Tibial nerve (tissue), 4 donors: ENCODE measurements at places on chromosomes 4 and X. TPM values are rescaled to one million over a fixed set of nuclear protein-coding genes. Genes with fewer than 3 reads are reported as not detected.

CTAG1A gene
- not detected for total RNA-seq

DUX4 gene
- total RNA-seq: not detected

DMP1 gene
- not detected for total RNA-seq

MAGEB4 gene
- total RNA-seq: not detected

SGCB gene
- 74.3 TPM for total RNA-seq

WDR1 gene
- total RNA-seq: 204 TPM

- DNase-seq: no peak
Measured at GRCh38 chrX:118522230-118522926, 26.8 kb downstream of the DOCK11 start.

DNA sequence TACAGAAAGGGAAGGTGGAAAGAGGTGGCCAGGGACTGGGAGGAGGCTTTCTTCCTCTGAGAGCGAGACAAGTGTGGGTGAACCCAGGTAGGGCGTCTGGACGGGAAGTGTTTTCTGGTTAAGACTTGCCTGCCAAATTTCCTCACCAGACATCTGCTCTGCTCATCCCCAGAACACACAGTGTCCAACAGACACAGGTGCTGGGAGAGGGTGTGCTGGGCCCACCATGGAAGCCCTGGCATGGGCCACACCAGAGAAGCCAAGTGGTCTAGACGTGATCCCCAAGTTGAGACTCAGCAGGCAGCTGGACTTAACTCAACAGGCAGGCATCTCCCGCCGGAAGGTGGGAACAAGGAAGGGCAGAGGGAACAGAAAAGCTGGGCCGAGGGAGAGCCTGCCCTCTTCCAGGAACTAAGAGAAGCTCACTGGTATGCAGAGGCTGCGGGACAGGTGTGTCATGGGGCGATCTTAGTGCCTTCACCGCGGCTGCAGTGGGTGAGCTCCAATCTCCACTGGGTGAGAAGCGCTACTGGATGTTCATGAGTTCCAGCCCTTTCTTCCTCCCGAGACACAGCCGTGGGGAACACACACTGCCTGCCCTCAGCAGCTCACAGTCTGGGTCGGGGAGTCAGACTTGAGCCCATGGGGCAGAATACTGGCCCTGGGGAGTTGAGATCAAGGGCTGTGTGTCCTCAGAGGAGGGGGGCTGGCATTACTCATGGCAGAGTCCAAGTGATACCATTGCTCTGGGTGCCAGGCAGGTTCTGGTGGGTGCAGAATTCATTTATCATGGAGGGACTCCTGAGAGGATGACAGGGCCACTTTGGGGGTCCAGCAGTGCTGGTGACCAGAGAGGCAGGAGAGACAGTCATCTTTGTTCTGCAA is 110.2 kb downstream of the CPZ start:
- DNase-seq: no peak

GRCh38 chr4:173735049-173735448 is 205.0 kb upstream of the HAND2 start:
- no peak for DNase-seq

- DNase-seq: no peak
Measured at GRCh38 chrX:150841456-150842197, 56.8 kb downstream of the CD99L2 start.

GRCh38 chr4:2927016-2927695 is 36.0 kb downstream of the NOP14 start:
- no peak for DNase-seq

DNA sequence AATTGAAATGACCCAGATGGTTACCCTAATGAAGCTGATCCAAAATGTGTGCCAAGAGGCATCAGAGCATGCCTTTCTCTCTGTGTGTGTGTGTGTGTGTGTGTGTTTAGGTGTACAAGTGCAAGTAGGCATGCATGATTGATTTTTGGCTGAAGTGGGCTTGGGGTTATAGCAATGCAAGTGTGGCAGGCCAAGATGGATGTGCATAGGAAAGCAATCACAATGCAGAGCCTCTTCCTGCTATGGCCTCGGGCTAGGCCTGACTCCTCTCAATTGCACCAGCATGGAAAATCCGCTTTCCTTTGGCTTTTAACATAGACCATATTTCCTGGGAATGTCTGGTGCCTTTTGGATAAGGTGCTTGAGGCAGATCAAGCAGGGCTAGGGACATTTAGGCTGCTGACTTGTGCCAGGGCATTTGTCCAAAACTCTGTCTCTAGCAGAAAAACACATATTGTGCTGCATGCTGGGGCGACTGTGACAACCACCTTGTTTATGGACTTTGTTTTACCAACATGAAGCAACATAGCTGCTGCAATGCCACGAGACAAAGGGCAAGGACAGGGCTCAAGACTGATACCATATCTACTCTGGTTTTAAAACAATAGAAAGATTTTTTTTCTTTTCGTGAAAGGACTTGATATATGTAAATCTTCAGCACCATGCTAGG is 395.7 kb downstream of the RAPGEF2 start:
- DNase-seq: no peak

- DNase-seq: no peak
Measured at GRCh38 chr4:7698584-7698983, 241.1 kb downstream of the AFAP1 start.

DNA sequence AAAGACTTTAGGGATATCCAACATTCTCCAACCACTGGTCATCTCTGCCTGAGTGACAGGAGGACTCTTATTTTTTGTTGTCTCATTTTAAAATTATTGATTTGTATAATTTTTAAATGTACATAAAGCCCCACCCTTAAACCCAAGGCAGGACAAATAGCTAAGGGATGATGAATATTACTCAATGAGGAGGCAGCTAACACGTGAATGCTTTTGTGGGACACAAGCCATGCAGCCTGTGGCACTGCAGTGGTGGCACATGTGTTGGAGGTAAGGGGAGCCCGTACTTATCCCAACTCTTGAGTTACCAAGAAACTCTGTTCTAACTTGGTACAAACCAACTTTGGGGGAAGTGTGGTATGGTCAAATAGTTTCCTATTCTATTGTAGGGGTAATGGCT is 19.5 kb downstream of the MID1IP1 start:
- DNase-seq: no peak

- no peak for DNase-seq
Measured at GRCh38 chr4:53314252-53314651, 51.6 kb downstream of the SCFD2 start.

DNA sequence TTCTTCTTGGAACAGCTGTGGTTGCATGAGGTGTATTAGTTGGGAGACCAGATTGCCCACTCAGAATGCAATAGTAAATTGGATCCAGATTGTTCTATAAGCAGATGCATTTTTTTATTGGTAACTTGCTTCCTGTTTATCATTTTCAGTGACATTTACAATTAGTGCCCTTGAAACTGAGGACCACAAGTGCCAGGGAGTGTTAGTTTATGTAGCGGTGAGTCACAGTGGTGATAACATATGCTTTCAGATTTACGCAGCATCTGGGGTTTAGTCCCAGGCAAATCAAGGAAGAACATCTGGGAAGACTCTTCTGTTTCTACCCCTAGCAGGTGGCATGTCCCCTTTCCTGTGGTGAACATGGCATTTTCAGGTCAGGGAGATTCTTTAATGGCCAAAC is 24.1 kb downstream of the FRMPD4 start:
- no peak for DNase-seq

DNA sequence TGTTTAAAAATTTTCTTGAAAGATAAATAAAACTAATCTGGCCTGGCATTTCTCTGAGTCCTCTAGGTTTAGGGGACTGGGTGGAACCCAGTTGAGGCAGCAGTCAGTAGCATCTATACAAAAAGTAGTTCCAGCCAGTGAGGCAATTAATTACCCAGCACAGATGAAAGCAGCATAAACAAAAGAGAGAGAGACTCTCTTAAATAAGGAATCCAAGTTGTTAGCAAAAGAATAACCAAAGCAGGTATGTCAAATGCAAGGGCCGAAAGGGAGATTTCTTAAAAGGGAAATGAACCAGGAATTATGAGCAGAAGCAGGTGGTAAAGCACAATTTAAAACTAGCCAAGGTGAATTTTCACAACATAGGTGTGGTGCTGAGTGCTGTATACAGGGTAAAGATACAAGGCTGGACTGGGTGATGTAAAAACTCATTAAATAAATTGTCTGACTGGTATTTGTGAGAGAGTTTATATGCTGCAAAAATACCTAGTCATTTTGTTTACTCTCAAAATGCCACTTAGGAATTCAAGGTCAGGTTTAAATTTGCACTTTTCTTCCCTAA is 94.6 kb upstream of the GALNT7 start:
- no peak for DNase-seq

GRCh38 chrX:111101580-111101979 is 5.6 kb downstream of the PAK3 start:
- no peak for DNase-seq

DNA sequence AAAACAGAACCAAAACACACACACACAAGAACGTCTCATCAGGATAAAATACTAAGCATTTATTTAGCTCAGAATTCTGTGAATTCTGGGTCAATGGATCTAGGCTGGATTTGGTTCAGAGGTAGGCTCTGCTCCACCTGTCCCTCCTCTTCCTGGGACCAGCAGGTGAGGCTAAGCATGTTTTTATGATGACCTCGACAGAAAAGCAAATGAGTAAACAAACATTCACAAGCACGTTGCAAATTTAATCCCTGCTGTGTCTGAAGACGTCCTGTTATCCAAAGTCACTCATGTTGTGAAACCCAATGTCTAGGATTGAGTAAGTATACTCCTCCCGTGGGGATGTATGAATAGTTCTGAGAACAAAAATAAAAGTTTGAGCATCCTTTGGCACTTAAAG is 371.4 kb upstream of the TECRL start:
- DNase-seq: no peak

DNA sequence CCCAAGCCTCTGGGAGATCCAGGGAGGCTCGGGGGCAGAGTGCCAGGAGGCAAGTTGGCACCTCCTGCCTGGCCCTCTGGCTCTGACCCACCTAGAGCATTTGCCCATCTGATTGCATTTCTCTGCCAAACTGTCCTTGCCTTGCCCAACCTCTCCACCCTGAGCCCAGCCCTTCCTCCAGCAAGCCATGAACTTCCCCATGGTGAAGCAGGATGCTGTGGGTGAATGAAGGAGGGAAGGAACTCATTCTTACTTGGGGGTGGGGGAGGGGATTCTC is 9.3 kb upstream of the CNGA2 start:
- DNase-seq: no peak

GRCh38 chr4:182828360-182829025 is 88.7 kb downstream of the DCTD start:
- DNase-seq: no peak

GRCh38 chr4:78766650-78767049 is 9.5 kb upstream of the BMP2K start:
- no peak for DNase-seq

DNA sequence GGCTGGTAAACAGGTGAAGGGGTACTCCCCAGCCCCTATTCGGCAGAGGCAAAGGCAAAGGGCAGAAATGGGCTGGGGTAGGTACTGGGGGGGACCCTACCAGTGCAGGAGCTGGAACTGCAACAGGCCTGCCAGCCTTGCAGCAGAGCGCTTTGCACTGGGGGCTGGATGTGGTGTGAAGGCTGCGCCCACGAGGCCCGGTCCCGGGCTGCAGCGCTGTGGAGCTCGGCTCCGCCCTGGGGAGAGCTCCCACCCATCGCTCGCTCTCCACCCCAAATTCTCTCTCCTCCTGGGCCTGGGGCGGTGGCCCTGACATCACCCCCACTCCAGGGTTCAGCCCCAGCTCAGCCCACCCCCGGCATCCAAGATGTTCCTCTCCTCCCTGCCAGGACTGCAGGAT is 24.2 kb downstream of the IQSEC2 start:
- DNase-seq: no peak

DNA sequence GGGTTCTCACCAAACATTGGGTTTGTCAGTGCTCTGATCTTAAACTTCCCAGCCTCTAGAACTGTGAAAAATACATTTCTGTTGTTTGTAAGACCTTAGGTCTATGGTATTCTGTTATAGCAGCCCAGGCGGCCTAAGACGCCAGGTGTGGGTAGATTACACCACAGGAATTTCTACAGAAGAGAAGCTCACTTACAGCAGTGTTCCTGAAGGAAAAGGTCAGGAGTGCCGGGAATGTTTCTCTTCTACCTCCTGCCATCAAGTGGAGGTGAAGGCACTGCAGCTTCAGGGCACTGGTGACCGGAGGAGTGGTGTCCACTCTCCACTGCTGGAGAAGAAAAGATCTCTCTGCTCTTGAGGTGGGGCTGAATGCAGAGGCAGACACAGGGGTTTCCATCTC is 45.7 kb downstream of the FHDC1 start:
- no peak for DNase-seq

DNA sequence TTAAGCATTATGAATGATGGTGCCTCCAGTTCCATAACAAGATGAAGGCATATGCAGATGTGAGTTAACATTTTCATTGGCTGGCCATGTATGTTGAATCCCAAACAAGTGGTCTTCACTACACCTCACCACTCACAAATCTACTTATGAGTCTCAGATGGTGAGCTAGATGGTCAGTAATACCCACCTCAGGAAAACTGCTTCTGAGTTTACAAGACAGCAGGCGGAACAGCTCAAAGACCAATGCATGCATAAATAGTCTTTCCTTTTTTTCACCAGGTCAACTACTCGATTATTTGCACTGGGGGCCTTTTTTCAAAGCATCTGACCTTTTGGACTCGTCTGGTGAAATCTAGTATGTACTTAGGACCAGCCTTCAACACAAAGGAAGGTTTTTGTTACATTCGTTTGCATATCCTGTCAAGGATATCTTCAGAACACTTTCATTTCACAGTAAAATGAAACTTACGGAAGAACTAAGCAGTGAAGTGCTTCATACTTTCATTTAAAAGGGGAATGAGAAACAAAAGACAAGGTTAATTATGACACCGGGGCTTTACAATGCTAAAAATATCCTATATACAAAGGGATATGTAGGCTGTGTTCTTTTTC is 23.1 kb upstream of the TLR7 start:
- DNase-seq: no peak

- DNase-seq: no peak
Measured at GRCh38 chr4:4432341-4433125, 45.6 kb downstream of the NSG1 start.
